ENCODE measurements at places on chromosomes 1 and 21. TPM values are rescaled to one million over a fixed set of nuclear protein-coding genes. Genes with fewer than 3 reads are reported as not detected.

- no peak for DNase-seq
Measured at GRCh38 chr1:36086529-36087232, 2.0 kb upstream of the ADPRS start.

RNU1-3 gene
- total RNA-seq: under 0.01 TPM

GRCh38 chr1:96544831-96545221, 176.8 kb upstream of the PTBP2 start:
- no peak for DNase-seq

- DNase-seq: no peak
Measured at GRCh38 chr1:157691285-157691920, 9.2 kb downstream of the FCRL3 start.

NBPF10 gene
- 1.6 TPM for total RNA-seq

DNA sequence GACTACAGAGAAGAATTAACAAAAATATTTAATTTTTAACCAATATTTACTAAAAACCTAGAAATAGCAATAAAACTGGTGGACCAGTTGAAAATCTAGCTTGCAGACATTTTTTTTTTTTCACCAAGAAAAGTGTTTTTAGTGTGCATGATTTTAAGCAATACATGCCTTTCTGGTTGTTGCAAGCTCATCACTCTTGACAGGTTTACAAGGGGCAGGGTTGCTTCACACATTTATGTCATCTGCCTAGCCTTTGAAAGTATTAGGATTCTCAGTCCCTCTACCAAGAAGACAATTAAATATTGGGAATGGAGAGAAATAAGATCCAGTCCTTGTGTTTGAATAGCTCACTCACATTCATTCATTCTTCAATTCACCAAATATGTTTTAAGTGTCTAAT, 53.8 kb upstream of the LYPLAL1 start:
- DNase-seq: no peak

TMEM82 gene
- not detected for total RNA-seq

- no peak for DNase-seq
Measured at GRCh38 chr1:71080230-71080738, 551 bp downstream of the ZRANB2 start.
